ENCODE measurements at places on chromosomes 1 and 21.

DNA sequence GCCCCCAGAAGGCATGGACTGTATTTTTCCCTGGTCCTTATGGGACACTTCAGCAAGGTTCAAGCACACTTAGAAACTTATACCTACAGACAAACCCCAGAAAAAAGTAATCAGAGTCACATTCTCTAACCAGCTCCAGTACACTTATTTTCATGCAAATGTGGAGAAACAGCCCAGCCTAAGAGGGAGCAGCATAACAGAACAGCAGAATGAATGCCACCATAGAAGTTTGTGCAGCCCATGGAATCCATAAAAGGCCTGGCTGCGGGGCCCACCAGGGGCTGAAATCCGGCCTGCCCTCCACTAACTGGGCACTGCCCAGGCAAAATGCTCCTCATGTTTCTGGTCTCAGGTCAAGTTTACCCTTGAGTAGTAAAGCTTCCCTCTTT is 60.4 kb upstream of the ATP1A1 start:
- DNase-seq: no peak

DNA sequence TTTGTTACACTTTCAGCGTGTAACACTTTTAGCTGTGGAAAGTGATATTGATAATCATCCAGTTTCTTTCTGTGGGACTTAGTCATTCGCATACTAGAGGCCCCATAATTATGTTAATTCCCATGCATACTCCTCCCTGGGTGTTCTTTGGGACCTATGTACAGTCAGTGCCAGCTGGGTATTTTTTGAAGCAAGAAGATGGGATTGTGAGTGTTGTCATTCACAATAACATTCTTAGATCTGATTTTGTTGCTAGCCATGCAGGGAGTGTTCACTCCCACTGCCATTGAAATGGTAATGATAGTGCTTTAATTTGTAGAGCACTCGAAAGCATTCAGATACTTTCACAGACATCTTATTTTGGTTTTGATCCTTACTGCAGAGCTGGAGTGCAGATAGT is 11.6 kb downstream of the SARS1 start:
- DNase-seq: no peak

- no peak for DNase-seq
These were observed 51.2 kb upstream of the CCDC190 start for GRCh38 chr1:162912061-162912667.

DNA sequence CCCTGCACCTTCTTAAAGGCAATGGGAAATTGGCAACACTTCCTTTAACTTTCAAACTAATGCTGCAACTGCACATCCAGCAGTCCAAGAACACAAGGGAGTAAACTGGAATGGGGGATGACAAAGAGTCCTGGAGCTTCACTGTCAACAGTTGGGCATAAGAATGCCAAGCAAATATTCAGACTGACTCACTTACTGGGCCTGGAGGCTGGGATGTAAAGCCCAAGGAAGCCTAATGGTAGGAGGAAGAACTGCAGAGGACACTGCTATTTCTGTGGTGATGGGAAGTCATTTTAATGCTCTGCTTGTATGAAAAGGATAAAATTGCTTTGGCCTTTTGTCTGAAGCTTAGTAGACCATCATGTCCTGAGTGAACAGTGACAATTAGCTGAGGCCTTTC is 15.7 kb upstream of the DMRTA2 start:
- no peak for DNase-seq

DNA sequence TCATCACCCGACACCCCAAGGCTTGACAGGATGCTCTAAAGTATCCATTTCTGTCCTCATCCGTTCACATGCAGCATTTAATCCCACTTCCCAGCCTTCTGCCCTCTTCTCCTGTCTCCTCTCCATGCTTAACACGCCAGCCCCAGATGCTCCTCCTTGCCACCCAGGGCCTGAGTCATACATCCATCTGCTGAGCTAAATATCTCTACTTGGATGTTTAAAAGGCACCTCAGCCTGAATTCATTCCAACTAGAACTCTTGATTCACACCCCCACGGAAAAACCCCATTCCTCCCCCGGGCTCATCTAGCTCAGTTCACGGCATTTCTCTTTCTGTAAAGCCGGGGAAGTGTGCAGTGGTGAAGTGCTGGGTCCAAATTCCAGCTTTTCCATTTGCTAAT is 27.7 kb downstream of the TEX35 start:
- DNase-seq: no peak

DNA sequence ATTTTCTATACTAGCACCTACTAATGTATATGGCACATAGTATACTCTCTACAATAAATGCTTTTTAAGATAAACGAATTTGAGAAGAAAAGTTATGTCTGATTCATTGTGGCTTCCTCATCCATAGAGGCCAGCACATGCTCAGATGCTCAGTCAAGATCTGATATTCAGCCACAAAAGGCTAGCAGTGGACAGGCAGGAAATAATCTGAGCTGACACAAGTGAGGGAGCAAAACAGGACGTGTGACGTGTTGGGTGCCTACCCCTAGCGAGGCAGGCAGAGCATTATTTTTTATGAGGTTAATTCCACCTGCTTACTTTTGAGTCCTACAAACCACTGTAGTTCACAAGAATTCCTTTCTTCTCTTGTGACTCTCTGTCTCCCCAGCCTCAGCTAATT is 550.9 kb downstream of the SMYD3 start:
- DNase-seq: peak; percentile 88

DNA sequence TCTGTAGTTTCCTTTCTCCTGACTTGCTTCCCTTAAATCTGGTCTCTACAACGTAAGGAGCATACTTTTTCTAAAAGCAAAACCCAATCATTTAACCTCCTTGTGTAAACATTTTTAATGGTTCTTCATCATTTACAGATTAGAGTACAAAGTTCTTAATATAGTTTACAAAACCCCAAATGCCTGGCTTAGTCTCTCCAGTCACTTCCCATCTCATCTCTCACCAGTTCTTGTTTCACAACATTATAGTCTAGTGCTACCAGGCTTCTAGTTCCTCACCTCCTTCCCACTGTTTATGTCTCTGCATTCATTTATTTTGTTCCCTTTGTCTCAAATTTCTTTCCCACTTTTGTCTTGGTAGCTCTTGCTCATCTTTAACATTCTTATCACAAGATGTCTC is 168.4 kb downstream of the FASLG start:
- no peak for DNase-seq

GRCh38 chr1:29499104-29499650 is 262.9 kb downstream of the PTPRU start:
- no peak for DNase-seq

DNA sequence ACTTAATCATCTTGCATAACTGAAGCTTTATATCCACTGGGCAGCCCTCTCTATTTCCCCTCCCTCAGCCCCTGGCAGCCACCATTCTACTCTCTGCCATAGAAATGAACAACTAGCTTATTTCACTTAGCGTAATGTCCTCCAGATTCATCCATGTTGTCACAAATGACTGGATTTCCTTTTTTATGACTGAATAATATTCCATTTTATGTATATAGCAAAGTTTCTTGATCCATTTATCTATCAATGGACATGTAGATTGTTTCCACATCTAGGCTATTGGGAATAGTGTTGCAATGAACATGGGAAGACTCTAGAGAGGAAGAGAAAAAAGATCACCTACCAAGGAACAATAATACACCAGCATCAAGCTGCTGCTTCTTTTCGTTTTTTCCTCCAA is 32.1 kb upstream of the EEIG2 start:
- DNase-seq: no peak

DNA sequence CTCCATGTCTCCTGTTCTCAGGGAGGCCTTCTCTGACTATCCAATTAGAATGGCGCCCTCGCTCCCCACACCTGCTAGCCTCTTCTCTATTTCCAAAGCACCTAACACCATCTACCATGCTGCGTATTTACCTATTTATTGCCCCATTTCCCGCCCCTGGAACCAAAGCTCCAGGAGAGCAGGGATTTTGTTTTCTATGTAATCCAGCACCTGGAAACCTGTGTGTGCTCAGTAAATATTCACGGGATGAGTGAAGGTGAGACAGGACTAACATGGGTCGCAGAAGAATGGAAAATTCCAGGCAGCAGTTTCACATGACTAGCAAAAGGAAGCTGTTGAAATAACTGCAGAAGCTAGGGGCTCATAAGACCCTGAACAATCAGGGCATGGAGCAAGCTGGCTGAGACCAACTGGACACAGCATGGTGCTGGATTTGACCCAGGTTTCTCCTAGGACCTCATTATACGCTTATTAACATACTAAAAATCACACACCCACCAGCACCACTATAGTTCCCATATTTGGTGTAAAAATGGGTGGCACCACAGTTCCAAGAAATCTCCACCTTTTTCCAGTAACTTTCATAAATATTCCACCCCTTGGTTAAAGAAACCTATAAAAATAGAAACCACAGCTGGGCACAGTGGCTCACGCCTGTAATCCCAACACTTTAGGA is 15.1 kb upstream of the TENT5B start:
- DNase-seq: peak; percentile 94

GRCh38 chr1:244963231-244963826 is 99.0 kb upstream of the HNRNPU start:
- peak; percentile 68 for DNase-seq

DNA sequence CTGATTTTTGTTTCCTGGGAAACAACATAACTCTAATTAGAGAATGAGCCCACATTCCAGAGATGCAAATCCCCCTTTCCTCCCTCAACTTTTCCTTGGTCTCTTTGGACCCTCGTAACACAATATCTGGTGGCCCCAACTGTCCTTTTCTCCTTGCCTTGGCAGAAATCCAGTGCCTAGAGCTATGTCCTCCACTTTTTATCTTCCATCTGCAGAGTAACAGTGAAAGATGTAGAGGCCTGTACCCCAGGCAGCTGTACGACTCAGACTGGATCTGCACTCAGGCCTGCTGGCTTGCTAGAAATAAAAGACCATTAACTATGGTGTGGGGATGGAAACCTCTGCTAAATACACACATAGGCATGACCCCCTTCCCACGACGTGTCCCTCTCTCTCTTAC is 72.0 kb downstream of the WARS2 start:
- no peak for DNase-seq

DNA sequence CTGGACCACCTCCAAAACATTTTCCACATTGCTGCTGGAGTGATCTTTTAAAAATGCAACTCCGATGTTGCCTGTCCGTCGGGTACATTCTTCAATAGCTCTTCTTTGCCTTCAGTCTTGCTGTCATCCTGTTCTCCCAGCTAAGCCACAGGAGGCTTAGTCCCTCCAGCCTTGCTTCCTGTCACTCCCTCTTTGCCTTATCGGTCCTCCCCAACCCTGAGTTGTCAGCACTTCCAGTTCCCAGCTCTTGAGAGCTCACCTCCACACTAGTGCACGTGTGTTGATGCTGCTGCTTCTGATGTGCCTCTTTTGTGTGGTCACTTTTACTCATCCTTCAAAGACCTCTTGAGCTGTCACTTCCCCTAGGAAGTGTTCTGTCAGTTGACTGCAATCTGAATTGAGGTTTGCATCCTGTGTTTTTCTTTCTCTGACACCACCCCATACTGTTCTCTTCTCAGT is 15.3 kb downstream of the UCK2 start:
- DNase-seq: peak; percentile 80

DNA sequence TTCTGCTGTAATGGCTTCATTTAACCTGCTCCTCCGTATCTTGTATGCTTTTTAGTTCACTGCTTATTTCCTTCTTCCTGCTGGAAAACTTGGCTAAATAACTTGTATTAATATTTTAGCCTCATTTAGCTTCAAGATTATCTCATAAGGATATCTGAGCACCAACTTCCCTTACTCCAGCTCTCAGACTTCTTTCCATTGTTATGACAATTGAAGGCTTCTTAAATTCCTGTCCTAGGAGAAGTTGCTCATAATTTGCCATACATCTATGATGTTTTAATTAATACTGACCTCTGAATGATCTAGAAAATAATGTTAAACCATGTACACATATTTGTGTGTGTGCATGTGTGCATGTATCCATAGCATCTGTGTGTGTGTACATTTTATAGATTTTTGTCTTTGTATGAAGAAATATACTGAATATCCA is 1524.4 kb upstream of the TPTE start:
- no peak for DNase-seq

DNA sequence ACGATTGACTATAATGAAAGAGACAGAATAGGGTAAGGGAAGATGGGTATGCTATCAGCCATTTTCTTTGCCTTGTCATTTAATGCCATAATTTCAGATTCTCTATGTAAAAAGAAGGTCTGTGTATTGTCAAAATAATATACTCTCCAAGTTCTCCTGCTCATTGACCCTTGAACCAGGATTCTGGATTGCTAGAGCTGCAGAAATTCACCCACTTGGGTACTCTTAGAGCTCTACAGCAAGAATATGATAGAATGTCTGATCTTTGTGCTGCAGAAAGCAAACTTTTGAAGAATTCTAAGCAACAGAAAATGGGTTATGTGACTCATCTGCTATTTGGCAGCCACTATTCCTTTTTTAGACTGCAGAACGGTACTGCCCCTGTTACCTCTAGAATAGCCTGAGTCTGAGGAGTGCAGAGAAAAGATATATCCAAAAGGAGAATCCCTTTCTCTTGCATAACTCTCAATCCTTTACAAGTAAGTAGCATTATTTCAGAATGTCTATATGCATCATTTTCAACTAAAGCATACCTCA is 78.2 kb upstream of the TENT5C start:
- DNase-seq: no peak

GRCh38 chr1:160777486-160778089 is 18.4 kb upstream of the LY9 start:
- DNase-seq: peak; percentile 75

- peak; percentile 94 for DNase-seq
These were observed 7.7 kb upstream of the RSPH1 start for GRCh38 chr21:42503711-42504110.

- DNase-seq: peak; percentile 55
These were observed 23.6 kb upstream of the KIRREL1 start for GRCh38 chr1:157969697-157970485.

- no peak for DNase-seq
These were observed 499 bp downstream of the C1QA start for GRCh38 chr1:22636927-22637326.

- DNase-seq: peak; percentile 57
These were observed 17.5 kb upstream of the RAB4A start for GRCh38 chr1:229253151-229253974.

DNA sequence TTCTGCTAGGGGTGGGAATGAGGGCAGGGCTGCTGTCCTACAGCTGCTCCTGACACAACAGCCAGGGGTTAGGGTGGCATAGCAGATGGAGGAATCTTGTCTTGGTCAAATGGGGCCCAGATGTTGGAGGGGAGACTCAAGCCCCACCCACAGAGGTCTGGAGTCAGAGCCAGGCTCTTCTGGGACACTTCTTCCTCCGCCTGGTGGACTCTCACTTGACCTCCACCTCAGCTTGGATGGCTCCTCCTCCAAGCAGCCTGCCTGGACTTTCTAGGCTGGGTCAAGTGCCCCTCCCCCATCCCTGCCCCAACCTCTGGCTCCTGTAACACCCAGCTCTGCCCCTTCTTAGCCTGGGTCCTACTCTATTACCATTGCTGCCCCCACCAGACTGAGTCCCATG is 35.5 kb downstream of the EPHA2 start:
- DNase-seq: no peak

Data from OCI-M1 (cell line).